ENCODE measurements at places on chromosomes 3 and 15. TPM values are rescaled to one million over a fixed set of nuclear protein-coding genes. Genes with fewer than 3 reads are reported as not detected.

The SAMD7 gene
- total RNA-seq = not detected

The SMCO1 gene
- not detected for total RNA-seq

The CNTN4 gene
- total RNA-seq = 0.52 TPM

The SH2D7 gene
- not detected for total RNA-seq

The AGBL1 gene
- total RNA-seq = not detected

GRCh38 chr15:85580879-85581278 is 200.5 kb downstream of the AKAP13 start:
- no peak for DNase-seq
- H3K27me3 ChIP-seq = no peaks in the 10 kb centered on the region
- no peak overlapping the region for H3K27ac ChIP-seq
- H3K36me3 ChIP-seq = peaks cover 29% of the 10 kb centered on the region
- no peak overlapping the region for H3K4me3 ChIP-seq
- H3K4me1 ChIP-seq = peaks cover 39% of the 10 kb centered on the region

DNA sequence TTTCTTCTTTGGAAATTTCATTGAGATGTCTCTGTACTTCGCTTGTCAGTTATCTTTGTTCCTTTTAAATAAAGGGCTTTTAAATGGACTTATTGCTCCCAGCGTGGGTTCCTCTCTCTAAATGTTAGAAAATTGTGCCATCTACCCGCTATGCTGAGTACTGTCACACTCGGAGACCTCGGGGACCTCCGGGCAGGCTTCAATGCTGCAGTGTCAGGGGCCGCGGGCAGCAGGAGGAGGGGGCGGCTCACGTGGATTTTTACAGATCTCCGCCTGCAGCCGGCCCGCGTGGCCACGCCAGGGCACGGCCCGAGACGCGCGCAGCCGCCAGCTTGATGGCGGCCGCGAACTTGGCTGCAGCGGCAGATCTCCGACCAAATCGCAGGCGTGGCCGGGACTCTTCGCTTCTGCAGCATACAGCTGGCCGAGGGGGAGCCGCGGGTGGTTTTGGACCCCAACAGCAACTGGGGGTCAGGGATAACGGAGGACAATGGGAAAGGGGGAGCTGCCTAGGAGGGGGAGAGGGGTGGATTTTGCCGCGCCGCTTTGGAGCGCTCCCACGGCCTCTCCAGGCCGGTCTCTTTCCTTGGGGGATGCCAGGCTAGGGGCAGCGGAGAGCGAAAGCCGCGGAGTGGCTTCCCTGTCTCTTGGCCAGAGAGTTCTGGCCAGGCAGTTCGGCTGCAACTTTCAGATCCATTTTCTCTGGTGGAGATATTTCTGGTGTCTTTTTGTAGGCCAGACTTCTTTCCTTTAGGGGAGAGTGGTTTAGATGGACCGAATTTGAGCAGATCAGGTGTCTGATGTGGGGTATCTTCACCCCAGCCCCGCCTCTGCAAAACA is 15.3 kb downstream of the NR2F2 start:
- H3K27me3 ChIP-seq = no peaks in the 10 kb centered on the region
- peaks cover 95% of the 10 kb centered on the region for H3K4me1 ChIP-seq
- peak overlapping the region; percentile 100 for H3K27ac ChIP-seq
- DNase-seq = no peak
- peak overlapping the region; percentile 92 for H3K4me3 ChIP-seq
